ENCODE measurements at places on chromosomes 2 and 18.

DNA sequence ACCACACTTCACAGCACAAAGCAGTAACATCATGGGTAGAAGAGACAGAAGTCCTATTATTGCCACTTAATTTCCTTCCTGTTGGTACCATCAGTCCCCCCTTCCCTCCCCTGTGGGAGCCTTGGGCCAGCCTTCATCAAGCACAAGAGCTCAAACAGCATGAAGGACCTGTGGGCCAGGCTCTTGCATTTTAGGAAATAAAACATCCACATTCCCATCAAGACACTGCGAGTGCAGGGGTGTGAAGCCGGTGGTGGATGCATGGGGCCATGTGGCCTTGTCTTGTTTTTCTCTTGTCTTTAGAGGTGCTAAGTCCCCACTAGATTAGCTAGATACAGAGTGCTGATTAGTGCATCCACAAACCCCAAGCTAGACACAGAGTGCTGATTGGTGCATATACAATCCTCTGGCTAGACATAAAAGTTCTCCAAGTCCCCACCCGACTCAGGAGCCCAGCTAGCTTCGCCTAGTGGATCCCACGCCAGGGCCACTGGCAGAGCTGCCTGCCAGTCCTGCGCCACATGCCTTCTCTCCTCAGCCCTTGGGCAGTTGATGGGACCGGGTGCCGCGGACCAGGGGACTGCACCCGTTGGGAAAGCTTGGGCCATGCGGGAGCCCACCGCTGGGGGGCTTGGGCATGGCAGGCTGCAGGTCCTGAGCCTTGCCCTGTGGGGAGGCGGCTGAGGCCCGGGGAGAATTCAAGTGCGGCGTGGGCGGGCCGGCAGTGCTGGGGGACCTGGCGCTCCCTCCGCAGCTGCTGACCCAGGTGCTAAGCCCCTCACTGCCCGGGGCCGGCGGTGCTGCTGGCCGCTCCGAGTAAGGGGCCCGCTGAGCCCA lies 14.7 kb upstream of the PXDN start:
- no peak for DNase-seq

- no peak for DNase-seq
Observed at GRCh38 chr2:147464737-147465357, 380.0 kb upstream of the ACVR2A start.

DNA sequence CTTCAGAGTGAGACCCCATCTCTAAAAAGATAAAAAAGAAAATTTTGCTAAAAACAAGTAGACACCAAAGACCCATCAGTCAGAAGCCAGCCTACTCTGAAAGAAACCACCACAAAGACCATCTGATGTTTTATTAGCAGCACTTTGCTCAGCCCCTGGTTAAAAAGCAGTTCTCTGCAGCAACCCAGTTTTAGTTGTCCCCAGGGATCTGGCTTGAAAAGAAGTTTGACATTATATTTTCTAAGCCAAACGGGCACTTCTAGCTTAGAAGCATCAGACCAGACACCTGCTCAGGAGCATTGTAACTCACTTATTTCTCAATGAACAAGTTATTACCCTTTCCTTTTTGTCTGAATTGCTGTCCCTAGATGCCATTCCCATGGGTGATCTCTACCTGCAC lies 164.2 kb upstream of the ETAA1 start:
- DNase-seq: no peak

DNA sequence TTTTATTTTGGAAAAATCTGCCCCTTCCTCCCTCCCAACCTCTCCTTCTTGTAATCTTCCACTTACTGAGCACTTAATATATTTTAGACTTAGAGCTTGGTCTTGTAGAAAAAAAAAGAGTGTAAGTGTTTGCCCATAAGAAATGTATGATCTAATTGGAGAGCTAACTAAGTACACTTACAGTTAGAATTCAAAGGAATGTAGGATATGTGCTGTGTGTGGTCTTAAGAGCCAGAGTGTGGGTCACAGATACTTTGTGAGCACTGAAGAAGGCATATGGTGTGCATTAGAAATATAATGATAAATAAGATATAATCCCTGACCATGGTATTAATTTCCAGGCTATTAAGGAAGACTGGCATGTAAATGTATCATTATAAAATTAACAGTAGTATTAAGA lies 91.8 kb upstream of the ZNF521 start:
- DNase-seq: no peak

Data from NCI-H460 (cell line).